Mammary microvascular endothelial cell (primary cell): ENCODE measurements at places on chromosomes 3 and 15. TPM values are rescaled to one million over a fixed set of nuclear protein-coding genes. Genes with fewer than 3 reads are reported as not detected.

The SIDT1 gene
- total RNA-seq: under 0.01 TPM in 1 of 2 replicates, not detected in the other

The MITF gene
- total RNA-seq: 3.1 and 3.2 TPM in 2 replicates

The NR1I2 gene
- total RNA-seq: under 0.01 and 0.05 TPM in 2 replicates

The SLC12A8 gene
- total RNA-seq: 0.27 and 0.74 TPM in 2 replicates

The NCKIPSD gene
- 14.5 and 20.5 TPM in 2 replicates for total RNA-seq

The ACP3 gene
- not detected in 2 replicates for total RNA-seq

The ZIC4 gene
- total RNA-seq: not detected in 2 replicates

The GPR87 gene
- total RNA-seq: 0.20 TPM in 1 of 2 replicates, not detected in the other

The TMIE gene
- total RNA-seq: 0.15 TPM in 1 of 2 replicates, not detected in the other

The PCLAF gene
- total RNA-seq: 42.4 and 50.4 TPM in 2 replicates

The IGSF11 gene
- not detected in 2 replicates for total RNA-seq

The WDR93 gene
- total RNA-seq: not detected in 2 replicates

The CMTM6 gene
- 123 and 131 TPM in 2 replicates for total RNA-seq

The CLDN1 gene
- 11.3 and 12.6 TPM in 2 replicates for total RNA-seq

The PLIN1 gene
- total RNA-seq: 0.10 TPM in 1 of 2 replicates, not detected in the other

The SAMMSON gene
- not detected in 2 replicates for total RNA-seq

The RTP3 gene
- total RNA-seq: not detected in 2 replicates

The P2RY14 gene
- not detected in 2 replicates for total RNA-seq

The COL8A1 gene
- total RNA-seq: 80.7 and 81.4 TPM in 2 replicates

The KLHL6 gene
- 12.3 and 14.0 TPM in 2 replicates for total RNA-seq

The LRRC31 gene
- total RNA-seq: not detected in 2 replicates
